ENCODE measurements at places on chromosomes 4 and X.

DNA sequence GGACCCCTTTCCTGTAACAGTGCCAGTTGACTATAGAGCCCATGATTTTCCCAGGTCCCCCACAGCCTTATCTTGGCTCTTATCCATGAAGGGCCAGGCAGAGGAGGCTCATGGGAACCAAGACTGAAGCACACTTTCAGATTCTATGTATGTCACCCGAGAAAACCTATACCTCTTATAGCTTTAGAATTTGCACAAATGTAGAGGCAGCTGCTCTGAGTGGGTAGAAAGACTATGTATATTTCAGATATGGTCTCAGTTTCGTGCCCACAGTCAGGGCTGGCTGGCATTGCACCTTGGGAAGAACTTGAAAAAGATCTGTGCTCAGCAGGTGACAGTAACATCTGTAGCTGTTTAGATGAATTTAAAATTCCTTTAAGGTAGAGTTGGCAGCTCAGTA lies 8.3 kb upstream of the LNX1 start:
- DNase-seq: no peak

- peak; percentile 66 for DNase-seq
Measured at GRCh38 chr4:106062452-106062875, 167.2 kb downstream of the NPNT start.

DNA sequence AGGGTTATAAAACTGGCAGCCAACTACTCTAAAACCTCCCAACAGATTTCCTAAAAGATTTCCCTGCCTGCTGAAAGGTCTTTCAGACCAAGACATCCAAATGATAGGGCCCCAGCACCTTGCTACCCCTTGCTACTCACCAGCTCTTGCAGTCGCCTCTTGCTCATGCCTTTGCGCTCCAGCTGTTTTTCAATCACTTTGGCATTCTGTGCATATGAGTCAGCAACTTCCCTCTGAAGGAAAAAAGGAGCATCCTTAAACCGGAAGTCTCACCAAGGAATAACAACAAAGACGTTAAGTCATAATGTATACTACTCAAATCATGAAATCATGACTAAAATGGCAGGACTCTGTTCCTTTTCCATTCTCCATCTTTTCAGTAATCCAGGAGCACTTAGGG lies 24.0 kb downstream of the STEEP1 start:
- peak; percentile 81 for DNase-seq

- no peak for DNase-seq
Measured at GRCh38 chrX:4710618-4711433, 997.4 kb upstream of the PRKX start.

DNA sequence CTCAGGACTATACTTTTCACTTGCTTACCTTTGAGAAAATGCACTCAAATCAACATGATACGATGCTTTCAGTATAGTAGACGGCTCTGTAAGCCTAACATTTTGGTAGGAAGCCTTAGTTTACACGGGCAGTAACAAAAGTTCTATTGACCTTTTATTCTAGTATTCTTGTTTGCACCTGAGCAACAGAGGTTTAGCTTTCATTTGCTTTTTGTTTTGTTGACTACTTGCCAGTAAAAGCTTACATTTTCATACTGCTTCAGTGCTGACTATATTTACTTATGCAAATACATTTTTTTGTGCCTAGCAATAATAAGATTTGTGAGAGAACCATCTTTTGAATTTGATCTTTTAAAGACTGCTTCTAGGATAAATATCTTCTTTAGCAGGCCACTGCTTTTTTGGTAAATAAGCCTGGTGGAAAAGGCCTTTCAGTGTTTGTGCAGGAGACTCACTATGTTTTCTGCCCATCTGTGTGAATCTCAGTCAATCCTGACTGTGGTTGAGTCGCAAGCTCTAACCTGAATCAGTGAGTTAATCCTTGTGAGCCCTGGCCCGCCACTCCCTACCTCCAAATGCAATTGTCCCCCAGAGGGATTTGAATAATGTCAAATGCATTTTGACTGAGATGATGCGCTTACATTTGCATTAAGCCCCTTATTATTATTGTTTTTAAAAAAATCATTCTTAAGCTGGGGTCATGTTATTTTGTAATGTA lies 21.9 kb downstream of the FHIP1A start:
- no peak for DNase-seq

DNA sequence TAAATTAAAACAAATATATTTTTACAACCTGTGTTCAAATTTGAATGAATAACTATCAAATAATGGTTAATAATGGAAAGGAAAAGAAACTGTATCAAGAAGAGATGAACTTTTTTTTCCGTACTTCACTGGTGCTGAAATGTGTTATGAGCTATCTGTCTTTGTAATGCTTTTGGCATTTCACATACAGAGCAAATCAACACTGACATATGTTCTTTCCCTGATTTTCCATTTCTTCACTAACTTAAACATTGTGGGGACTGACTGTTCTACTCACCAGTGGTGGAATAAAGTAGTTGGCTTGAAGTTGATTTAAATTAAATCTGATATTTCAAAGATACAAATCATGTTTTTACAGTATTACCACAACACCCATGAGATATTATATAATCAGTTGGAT lies 304.0 kb upstream of the BMP3 start:
- DNase-seq: no peak

GRCh38 chr4:40577588-40578253 lies 51.9 kb downstream of the RBM47 start:
- DNase-seq: no peak

DNA sequence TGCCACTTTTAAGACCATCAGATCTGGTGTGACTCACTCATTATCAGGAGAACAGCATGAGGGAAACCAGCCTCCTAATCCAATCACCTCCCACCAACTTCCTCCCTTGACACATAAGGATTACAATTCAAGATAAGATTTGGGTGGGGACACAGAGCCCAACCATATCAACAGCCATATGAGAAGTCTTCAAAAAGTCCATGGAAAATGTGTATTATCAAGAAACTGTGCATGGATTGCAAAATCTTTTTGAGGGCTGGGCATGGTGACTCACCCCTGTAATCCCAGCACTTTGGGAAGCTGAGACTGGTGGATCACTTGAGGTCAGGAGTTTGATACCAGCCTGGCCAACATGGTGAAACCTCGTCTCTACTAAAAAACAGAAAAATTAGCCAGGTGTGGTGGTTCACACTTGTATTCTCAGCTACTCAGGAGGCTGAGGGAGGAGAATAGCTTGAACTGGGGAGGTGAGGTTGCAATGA lies 17.8 kb upstream of the RPL39 start:
- DNase-seq: no peak

DNA sequence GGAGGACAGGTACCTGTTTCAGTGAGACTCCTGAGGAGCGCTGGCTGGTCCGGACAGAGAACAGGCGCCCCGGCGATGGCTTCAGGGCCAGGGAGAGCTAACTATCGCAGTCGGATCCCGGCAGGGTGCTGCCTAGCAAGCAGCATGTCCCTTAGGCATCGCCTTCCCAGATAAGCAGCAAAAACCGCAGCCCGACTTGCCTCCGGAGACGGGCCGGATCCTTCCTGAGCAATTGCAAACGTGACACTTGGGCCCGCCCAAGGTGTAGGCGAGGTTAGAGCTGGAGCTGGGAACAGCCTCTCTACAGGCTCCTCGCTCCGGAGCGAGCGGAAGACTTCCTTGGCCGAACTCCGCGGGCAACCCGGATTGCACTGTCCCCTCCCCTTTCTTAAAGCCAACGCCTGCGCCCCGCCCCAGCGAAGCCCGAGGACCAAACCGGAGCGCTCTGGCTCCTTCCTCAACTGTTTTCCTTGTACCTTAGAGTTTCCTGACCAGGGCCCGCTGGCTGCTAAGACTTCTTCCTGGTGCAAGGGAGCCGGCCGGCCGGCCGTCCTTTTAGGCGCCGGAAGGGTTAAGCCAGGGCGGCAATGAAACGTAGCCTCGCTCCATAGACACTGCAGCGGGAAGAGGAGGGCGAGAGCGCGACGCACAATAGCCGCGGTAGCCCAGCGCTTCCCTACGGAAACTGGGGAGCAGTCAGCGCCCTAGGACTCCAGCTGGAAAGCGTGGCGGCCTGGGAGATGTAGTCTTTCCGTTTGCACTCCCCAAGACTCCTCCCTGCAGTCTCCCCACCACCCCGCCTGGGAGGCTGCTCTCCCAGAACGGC lies at the start of gene OPHN1:
TSS of gene OPHN1 (minus strand) at position 341 of the 826 bp plus-strand sequence. CDS start 475 bp downstream, outside the sequence.
- DNase-seq: peak; percentile 57

DNA sequence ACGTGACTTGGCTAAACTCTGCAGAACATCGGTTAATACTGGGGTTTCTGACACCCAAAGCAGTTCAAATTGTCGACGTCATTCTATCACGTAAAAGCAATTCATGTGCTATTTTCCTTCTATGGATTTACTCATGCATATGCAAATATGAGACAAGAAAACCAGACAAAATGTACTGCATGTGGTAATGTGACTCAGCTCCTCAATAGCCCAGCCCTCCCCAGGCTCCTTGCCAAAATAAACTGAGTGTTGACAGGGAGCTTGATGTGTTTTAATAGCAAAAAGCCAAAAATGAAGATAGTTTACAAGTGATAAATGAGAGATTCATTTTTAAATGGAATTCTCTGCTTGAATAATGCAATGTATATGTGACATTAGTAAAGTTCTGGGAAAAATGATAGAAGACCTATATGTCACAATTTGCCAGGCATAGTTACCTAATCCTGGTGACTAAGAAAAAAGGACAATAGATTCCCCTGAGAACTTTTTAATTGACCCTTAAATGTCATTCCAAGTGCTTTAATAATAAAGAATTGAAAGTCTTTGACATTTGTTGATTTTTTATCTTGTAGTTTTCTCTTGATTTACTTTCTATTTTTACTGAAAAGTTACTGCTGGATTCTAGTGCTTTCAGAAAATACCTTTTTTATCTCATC lies 1700.6 kb upstream of the TENM3 start:
- DNase-seq: peak; percentile 84

DNA sequence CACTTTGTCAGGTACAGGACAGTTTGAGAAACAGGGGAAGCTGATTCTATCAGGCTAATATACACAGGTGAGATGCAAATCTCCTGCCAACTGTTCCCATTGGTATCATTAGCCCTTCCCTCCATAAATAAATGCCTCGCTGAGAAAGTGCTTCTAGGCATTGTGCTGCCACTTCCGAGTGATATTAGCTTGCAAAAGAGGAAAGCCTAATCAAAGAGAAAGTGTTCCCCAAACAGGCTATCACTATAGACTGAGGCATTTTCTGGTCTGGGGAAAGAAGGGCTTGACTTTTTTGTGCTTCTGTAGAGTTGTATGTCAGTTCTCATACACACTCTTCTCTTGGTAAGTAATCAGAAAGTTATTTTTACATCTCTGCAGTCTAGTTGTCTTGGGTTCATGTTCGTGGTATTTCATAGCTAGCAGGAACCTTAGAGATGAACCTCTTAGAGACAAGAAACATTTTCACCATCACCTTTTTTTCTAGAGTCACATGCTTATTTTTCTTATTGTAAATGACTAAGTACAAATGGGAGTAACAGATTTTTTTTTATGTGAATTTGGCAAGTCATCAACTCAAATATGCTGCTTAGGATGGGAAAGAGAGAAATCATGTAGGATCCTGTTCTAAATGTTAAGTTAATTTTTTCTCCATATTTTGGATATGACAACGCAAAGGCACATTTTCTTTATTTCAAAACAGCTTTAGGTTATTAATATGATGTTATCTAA lies 1009.8 kb downstream of the ADGRL3 start:
- DNase-seq: no peak

DNA sequence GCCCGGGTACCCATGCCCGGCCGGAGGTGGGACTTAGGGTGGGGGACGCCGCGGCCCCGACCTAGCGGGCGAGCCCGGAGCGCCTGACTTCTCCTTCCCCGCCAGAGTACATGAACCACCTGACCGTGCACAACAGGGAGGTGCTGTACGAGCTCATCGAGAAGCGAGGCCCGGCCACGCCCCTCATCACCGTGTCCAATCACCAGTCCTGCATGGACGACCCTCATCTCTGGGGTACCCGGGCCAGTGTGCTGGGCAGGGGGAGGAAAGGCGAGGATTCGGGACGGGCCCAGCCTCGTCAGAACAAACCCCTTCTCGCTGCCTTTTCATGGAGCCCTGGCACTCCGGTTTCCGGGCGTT lies 622 bp downstream of the TAFAZZIN start:
- DNase-seq: peak; percentile 60

GRCh38 chr4:94479358-94480141 lies 27.8 kb downstream of the PDLIM5 start:
- DNase-seq: no peak

GRCh38 chr4:150318971-150319370 lies 240.7 kb downstream of the DCLK2 start:
- no peak for DNase-seq

GRCh38 chr4:138329506-138330070 lies 87.4 kb upstream of the SLC7A11 start:
- DNase-seq: no peak

GRCh38 chr4:54716478-54717065 lies 58.8 kb downstream of the KIT start:
- DNase-seq: no peak

- DNase-seq: peak; percentile 48
Measured at GRCh38 chr4:124632439-124632838, 80.1 kb downstream of the ANKRD50 start.

DNA sequence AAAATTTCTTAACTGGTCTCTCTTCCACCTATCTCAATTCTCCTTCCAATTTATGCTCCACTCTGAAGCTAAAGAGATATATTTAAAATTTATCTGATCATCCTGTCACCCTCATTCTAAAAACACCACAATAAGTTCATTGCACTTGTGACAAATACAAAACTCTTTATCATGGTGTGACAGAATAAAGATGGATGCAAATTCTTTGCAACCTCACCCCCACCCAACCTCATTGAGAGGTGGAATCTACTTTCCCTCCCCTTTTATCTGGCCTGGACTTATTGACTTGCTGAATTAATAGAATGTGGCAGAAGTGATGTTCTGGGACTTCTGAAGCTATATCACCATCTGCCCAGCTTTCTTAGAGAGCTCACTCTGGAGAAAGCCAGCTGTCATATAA lies 46.5 kb downstream of the IDS start:
- no peak for DNase-seq

DNA sequence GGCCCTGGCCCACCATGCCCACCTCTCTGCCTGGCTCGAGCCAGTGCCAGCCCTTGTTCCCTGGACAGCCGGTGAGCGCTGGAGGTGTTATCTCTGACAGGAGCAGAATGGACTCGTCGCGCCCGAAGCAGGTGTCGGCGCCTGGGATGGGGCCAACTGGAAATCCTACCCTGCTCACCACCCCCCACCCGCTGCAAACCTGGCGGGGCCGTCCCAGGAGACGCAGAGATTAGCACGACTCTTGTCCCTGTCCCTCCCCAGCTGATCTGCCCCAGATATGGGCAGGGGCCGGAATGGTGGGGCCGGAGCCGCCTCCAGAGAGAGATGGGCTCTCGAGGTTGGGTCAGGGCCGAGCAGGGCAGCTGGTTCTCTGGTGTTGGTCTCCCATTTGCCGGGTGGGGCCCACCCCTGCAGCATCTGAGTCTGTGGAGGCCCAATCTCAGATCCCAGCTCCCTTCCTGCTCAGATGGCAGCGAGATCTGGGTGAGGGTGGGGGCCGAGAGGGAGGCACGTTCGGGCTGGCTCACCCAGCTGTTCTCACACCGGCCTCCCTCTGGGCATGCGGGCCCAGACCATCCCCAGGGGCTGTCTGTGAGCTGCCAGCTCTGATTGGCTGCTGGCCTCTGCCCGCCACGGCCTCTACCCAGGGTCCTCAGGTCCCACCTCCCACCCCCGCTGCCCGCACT lies 20.1 kb upstream of the FGFR3 start:
- DNase-seq: no peak

Measured in COLO829 (cell line).